NB4 (cell line): ENCODE measurements at places on chromosomes 2 and 18.

- DNase-seq: no peak
Measured at GRCh38 chr2:39050109-39050508, 70.7 kb downstream of the SOS1 start.

- DNase-seq: no peak
Measured at GRCh38 chr2:229265727-229266126, 5.4 kb downstream of the PID1 start.

DNA sequence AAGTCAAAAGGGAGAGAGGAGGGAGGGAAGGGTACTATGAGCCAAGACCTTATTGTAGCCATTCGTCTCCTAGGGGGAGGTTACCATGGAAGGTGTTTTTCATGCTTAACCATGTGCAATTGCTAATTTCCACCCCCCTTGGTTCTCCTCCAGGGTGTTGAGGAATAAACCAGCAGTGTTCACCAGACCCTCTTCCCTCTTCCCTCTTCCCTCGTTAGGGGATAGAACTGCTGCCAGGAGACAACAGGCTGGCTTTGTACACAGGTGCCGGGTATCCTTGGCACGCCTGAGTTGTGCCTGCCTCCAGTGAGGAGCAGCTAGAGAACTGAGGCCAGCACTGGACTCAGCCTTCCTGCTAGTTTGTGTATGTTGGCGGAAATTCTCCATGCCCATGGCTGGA is 41.1 kb upstream of the ARL5A start:
- no peak for DNase-seq

DNA sequence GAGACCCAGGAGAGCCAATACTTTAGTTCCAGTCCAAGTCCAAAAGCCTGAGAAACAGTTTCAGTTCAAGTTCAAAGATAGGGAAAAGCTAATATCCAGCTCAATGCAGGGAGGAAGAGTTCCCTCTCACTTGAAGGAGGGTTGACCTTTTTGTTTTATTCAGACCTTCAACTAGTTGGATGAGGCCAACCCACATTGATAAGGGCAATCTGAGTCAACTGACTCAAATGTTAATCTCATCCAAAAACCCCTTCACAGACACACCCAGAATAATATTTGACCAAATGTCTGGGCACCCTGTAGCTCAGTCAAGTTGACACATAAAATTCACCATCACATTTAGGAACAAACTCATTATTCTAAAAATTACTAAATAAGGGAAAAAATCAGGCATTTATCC is 246.8 kb downstream of the METTL4 start:
- no peak for DNase-seq

- DNase-seq: no peak
Measured at GRCh38 chr2:239192456-239192855, 208.4 kb downstream of the HDAC4 start.

DNA sequence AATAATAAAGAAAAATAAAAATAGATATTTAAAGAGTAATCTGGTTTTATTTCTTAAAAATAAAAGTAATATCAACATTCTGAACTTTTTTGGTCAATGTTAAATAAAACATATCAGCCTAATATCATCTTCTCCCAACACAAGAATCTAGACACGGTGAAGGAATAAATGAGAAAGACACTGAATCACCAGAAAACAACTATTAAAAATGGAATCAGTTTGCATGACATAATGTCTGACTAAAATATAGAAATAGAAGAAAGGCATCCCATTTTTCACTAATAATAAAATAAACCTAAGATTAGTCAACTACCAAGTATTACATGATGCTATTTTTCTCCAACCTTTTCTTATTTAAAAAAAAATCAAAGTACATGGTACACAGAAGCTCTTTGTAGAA is 30.8 kb upstream of the TNFAIP6 start:
- no peak for DNase-seq

- DNase-seq: peak; percentile 36
Measured at GRCh38 chr2:217851191-217852020, 151.4 kb downstream of the TNS1 start.

GRCh38 chr2:175404839-175405238 is 223.3 kb upstream of the ATP5MC3 start:
- no peak for DNase-seq

DNA sequence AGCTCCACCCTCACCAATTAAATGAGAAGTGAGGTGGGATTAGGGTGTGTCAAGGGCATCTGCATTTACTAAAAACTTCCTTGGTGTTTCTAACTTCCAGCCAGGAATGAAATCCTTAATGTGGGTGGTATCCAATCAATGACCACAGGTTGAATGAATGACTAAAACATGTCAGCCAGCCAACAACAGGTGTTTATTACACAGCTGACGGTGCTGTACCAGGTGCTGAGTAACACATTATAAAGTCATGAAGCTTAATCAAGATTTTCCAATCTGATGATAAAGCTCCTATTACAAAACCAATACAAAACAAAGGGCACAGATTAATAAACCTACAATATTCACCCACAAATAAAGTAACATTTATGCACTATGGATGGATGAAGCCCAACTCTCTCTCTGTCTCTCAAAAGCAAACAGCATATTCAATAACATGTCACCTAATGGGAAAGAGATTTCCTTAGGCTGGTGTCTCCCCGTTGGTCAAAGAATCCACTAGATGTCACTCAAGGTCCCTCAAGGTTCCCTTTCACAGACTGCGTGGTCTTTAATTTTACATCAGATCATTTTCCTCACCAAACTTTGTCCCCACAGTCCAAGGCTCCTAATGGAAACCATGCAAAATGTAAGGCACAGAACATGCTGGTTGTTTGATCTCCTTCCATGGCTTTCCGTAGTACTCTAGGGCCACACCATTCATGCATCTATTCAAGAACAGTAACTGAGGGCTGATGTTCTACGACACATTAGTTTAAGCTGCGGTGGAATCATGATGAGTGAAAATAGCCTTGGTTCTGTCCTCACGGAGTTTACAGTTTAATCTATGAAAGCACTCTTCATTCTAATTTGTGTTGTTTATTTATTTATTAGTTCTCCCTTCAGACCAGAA is 6.4 kb upstream of the PTPN4 start:
- peak; percentile 80 for DNase-seq

- no peak for DNase-seq
Measured at GRCh38 chr18:80179857-80180558, 67.3 kb downstream of the PARD6G start.

GRCh38 chr2:124534028-124534427 is 508.9 kb downstream of the CNTNAP5 start:
- DNase-seq: no peak

DNA sequence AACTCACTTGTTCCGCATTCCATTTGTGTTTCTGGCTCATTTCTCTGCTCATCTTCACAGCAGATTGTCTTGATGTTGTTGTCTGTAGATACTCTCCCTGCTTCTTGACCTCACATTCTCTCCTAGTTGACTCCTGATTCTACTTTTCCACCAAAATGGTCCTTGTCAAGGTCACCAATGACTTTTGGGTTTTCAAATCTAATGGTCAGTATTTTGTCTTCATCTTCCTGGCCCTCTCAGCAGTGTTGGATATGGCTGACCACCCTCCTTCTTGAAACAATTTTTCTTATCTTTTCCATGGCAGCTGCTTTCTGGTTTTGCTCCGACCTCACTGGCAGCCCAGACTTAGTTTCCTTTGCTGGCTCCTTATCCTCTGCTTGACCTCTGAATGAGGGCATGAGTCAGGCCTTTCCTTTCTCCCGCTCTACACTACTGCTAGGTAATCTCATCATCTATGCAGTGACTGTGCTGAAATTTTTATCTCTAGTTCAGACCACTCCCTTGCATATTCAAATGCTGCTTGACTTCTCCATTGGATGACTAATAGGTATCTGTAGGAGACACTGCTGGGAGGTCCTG is 386.6 kb upstream of the SPRED2 start:
- peak; percentile 6 for DNase-seq

DNA sequence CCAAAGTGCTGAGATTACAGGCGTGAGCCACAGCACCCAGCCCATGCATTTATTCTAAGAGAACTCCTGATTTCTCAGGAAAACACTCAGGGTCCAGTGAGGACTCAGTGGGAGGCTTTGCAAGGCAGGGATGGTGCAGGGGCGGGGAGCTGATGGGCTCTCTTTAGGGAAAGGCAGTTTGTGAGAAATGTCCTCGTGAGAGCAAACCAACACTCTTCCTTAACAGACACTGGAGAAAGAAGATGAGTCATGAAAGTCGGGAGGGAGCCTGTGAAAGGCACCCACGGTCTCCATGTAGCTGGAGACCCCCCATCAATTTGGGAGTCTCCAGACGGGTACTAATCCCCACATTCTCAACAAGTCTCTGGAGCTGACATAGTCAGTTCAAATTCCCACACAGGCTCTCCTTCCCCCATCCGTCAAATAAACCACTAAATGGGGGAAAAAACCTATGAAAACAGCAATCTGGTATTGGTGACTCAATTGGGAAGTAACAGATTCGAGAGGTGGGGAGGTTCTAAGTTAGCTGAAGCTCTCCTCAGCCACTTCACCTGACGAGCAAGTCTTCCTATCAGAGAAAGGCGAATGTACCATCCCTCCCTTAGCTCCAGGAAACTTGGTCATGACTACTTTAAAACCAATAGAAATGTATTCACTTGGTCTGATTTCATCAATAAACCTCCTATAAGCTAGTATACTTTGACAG is 11.0 kb upstream of the CREG2 start:
- DNase-seq: no peak

GRCh38 chr2:127041259-127041970 is 65.5 kb downstream of the BIN1 start:
- no peak for DNase-seq

DNA sequence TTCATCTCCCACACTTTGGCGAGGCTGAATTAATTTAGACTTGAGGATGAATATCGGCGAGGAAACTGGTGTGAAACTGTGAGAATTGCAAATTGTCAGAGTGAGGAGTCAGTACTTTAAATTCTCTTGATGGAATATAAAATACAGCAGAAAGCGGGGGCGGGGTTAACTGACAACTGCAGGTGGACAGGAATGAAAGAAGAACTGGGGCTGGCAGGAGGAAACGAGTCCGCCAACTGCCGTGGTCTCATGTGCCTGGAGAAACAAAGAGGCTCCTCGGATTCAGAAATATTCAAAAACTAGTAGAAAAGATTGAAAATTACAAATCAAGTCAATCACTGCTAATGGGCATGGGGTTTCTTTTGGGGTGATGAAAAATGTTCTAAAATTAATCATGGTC is 44.3 kb downstream of the MOGAT1 start:
- DNase-seq: no peak

DNA sequence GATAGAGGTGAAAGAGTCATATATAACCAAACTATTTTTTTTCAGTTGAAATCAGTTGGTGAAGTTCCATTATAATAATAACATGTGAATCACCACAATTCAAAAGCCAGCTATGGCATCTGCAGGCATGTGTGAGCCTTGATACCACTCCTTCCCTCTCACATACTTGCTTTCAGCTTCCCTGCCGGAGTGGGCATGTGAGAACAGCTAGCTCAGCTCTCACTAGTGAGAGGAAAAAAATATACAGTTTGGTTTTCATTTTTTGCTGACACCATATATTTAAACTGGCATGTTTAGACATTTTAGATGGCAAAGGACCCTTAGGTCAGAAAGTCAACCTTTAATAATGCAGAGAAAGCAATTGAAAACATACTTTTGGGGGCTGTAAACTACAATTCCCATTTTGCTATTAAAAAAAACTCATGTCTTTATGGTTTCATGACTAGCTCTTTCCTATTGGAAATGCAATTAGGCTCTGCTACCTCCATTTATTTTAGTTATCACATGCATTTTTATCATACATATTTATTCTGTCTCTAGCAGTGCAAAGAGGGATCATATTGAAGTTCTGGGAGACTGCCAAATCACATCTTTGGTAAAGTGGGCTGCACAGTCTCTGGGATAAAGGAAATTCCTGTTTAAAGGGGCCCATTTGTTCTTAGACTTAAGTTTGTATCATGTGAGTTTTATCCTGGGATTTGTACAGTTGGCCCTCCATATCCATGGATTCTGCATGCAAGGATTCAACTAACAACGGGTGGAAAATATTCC is 33.2 kb upstream of the SLC40A1 start:
- no peak for DNase-seq

GRCh38 chr2:181046833-181047232 is 66.4 kb downstream of the UBE2E3 start:
- no peak for DNase-seq

DNA sequence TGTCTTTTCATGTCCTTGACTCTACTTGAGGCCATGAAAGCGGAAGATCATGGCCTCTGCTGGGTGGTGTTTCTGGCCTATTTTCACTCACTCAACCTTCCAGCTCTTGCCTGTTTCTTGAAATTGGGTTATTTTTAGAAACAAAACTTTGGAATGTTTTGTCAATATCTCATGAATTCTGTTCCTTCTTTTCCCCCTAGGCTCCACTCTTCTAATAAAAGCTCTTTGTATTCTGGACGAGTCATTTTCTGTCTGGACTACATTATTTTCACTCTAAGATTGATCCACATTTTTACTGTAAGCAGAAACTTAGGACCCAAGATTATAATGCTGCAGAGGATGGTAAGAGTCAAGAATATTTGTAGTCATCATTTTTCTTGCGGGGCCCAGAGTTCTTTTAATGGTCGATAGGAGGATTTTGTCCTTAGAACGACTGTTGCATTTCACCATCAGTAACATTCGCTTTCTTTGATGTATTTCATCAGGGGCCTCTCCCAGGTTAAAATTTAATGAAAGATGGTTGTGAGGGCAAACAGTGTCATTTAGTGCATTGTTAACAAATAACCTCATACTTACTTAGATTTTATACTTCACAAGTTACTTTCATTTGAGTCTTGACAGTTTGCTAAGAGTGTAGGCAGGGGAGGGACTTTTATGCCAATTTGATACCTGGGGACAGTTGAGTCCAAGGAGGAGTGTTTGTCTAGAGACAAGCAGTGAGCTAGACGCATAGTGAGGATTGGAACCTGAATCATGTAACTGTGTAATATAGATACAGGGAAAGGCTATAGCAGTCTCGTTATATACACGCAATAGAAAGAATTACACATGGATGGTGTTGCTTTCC is 64.6 kb downstream of the TRPM8 start:
- no peak for DNase-seq

DNA sequence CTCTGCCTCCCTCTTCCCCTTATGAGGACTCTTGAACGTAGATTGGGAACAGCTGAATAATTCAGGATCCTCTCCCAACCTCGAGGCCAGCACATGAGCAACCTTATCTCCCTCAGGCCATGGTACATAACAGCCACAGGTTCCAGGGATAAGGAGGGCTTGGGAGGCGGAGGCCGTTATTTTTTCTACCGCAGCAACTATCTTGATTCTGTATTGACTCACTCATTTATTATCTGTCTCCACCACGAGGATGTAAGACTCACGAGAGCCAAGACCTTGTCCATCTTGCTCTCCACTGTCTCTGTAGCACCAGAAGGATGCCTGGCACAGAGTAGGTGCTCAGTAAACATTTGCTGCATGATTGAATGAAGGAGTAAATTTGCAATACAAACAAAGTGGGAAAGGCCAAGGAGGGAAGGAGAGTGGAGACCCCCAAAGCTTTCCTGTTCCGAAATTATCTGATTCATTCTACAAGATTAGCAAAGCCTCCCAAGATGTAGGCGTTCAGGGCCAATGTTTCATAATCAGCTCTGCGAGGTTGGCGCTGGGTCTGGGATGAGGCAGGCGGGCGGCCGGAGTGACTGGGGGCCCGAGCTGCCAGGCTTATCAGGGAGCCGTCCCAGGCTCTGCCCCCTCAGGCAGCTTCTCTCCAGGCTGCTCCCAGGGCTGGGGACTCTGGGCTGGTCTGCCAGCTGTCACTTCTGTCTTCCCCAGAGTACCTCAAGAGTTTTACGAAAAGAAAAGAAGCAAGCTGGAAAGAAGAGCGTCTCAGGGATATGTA is 31.6 kb downstream of the INPP5D start:
- no peak for DNase-seq
